Mucosa of descending colon (tissue), 3 donors: ENCODE measurements at places on chromosomes 12 and 14.
A peak's percentile ranks its signal among the peaks of the same experiment; 100 is the strongest.

DNA sequence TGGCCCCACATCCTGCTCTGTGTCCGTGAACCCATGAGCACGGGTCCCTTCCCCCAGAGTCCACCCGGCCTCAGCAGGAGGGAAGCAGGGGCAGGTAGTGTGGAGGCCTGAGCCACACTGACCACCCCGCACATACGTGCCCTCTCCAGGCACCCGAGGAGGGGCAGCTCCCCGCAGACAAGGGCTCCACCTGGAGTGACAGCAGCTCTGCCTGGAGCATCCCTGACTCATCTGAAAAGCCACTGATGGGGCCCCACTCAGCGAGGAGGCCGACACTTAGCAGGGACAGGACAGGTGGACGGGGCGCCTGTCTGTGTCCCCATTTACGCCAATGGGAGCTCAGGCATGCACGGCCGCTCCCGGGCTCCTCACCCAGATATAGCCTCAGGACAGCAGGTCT, 237.6 kb upstream of the SFSWAP start:
- DNase-seq, result no peak

DNA sequence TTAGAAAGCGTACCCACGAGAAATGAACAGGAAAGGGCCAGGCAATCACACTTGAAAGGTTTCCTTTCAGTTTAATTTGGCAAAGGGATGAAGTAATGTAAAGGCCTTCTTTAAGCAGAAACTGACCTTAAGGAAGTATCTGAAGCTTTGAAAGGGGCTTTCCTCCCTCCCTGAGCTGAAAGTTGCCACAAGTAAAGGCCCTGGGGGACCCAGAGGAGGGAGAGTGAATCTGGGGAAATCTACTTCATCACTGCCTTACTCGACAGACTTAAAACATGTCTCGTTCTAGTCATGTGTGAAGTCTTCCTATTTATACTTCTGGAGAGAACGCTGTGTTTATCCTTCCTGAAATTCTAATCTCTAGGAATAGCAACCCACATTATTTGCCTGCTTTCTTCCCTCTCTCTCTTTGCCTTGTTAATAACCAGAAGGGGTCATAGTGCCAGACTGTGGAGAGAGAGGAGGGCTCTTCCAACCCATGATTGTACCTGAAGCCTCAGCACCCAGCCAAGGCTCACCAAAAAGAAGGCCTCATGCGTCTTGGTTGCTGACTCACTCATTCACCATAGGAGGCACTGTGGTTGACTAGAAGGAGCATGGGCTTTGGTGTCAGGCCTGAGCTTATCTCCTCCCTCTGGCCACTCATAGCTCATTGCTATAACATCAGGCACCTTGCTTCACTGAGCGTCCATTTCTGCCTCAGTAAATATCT, 10.2 kb upstream of the GPX2 start:
- no peak for DNase-seq

GRCh38 chr12:101954676-101955075, 77.3 kb downstream of the DRAM1 start:
- DNase-seq, result no peak

DNA sequence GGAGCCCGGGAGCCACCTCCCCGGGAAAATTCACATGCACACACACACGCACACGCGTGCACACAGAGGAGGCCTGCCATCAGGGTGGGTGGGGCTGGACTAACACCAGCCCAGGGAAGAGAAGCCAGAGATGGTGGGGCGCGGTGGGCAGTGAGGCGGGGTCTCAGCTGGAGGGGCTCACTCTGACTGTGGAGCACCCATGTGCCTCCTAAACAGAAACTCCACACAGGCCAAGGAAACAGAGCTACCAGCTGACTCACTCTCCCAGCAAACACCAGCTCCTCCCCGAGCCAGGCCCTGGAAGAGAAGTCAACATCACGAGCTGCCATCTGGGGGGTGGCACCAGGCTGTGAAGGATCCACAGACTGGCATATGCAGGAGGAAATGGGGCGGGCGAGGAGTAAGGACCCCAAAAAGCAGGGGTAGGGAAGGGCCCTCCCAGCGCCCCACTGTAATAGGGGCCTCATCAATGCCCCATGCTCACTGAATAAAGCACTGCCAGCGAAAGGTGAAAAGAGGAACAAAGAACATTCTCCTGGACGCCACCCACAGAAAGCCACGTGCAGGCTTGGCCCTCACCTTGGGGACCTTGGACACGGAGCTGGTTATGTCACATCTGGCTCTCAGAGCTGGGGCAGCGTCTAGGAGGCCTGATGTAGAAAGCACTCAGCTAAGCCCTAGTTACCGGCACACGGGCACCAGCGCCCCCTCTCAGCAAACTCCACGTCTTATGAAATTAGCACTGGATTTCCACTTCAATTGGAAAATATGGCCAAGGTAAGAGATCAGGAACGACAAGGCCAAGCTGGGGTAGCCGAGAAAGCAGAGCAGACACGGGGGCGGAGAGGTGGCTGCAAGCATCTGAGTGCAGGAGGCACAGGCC, 8.4 kb upstream of the INF2 start:
- DNase-seq, result peak; percentile 81

GRCh38 chr14:74973003-74973653, 17.7 kb upstream of the PGF start:
- DNase-seq, result no peak

- DNase-seq, result no peak
Measured at GRCh38 chr12:101027200-101027599, 182.8 kb downstream of the SLC5A8 start.

DNA sequence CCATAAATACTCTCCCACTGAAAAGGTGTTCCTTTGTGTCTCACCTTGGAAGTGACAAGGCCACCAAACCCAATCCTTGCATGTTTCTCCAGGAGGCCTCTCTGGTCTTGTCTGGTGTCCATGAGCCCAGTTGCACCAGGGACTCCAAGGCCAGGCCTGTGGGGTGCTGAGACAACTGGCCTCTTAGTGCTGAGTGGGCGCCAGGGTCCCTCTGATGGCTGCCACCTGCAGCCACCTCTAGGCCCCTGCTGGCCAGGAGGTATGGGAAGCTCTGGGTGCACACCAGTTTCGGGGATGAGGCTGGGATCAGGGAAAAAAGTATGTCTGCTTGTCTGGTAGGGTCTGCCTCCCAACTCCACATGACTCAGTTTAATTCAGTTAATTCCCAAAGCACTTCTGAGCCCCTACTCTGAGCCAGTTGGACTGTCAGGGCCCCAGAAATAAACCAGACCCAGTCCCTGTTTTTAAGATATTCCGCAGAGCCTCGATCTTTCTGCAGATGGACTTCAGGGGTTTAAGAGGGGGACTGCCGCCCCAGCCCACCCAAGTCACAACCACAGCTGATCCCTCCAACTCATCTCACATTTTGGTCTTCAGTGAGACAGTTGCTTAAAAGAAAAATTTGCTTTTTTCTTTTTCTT, 15.0 kb upstream of the FAM181A start:
- DNase-seq, result no peak

- no peak for DNase-seq
Measured at GRCh38 chr14:102761206-102761605, 16.0 kb upstream of the TRAF3 start.

- no peak for DNase-seq
Measured at GRCh38 chr12:128267651-128268378, 845 bp downstream of the TMEM132C start.

GRCh38 chr12:13278249-13278787, 81.8 kb downstream of the EMP1 start:
- DNase-seq, result peak; percentile 63

- no peak for DNase-seq
Measured at GRCh38 chr14:51939755-51940301, 49.5 kb upstream of the RTRAF start.

DNA sequence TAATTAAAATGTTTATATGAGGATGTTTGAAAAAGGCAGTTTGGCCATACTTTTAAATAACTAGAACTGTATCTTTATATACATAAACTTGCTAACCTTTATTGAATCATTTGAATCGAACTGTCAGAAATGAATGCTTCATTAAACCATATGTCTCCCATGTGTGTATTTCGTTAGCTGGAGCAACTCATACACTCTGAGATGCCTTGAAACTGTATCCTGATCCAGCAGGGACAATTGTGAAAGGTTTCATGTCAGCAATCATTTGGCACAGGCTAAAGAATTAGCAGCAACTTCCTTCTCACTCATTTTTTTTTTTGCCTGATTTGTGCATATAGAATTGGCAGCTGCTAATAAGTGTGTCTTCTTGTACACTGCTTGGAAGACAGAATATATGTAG, 109.9 kb downstream of the NAV3 start:
- DNase-seq, result no peak

DNA sequence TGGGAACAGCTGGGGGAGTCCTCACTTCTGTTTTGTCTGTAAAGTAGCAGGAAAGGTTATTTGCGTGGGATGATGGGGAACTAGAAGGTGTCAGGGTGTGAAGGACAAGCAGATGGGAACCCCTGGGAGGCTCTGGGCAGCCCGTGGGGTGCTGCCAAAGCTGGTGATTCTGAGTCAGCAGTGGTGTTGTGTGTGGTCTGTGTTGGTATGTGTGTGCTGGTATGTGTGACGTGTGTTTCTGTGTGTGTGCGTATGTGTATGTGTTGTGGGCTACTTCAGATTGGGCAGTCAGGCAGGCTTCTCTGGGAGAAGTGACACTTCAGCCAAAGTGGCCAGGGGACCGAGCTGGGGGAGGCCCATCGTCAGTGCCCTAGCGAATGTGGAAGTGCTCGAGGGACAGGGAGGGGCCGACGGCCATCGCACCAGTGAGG, 15.3 kb upstream of the BDKRB2 start:
- DNase-seq, result no peak

DNA sequence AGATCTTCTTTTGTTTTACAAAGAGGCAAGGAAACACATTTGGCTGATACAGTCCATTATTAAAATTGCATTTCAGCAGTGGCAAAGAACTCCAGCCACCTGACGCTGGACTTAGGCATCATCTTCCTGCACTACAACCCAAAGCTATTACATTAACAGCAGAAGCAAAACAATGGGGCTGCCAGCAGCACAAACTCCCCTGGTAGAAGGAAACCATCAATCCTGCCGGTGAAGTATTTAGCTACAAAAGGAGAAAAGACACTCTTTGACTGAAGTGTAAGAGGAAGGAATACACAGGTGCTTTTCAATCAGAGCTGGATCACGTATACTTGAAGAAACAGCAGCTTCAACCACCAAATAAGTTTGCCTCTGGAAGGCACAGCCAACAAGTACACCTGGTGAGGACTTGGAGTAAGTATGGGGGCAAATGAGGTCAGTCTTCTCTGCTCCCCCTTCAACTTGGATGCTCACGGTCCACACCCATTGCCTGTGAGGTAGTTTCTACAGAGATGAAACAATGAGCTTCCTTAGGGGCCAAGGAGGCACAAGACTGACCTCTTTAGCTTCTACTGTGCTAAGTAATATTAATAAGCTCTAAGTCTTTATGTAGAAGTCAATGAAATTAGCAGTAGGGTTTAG, 125.9 kb upstream of the FOXN3 start:
- no peak for DNase-seq

DNA sequence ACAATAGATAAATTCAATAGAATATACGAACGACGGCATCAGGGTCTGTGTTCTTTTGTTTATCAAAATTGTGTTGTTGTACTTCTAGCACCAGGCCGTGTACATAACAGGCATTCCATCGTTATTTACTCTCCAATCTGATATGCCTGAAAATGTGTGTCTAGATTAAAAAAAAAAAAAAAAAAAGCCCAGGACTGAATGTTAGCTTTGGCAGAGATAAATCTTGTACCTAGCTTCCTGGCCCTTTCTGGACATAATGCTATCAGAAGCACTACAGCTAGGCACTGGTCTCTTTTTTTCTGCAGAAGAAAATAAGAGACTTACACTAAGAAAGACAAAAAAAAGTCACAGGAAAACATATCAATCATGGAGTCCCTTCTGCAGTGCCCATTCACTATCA, 37.0 kb downstream of the CDKL1 start:
- no peak for DNase-seq

GRCh38 chr14:63492391-63492790, 50.8 kb downstream of the PPP2R5E start:
- DNase-seq, result no peak

- no peak for DNase-seq
Measured at GRCh38 chr14:94139006-94139405, 9.6 kb upstream of the IFI27L2 start.

- no peak for DNase-seq
Measured at GRCh38 chr12:56988207-56988739, 18.1 kb downstream of the ZBTB39 start.

DNA sequence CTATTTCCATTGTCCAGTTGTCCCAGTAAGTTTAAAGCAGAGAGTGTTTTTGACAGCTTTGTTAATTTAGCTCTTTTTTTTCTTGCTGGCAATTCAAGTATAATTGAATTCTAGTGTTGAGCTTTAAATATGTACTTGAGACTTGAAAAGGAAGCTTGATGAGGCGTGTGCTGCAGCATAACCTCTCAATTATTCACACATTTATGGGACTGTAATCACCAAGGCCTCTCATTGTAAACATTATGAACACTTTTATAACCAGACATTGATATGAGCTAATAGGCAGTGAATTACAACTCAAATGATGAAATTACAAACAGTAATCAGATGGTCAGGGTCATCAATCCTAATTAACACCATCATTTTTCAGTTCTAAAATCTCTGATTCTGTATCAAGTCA, 378.0 kb upstream of the DDHD1 start:
- no peak for DNase-seq

DNA sequence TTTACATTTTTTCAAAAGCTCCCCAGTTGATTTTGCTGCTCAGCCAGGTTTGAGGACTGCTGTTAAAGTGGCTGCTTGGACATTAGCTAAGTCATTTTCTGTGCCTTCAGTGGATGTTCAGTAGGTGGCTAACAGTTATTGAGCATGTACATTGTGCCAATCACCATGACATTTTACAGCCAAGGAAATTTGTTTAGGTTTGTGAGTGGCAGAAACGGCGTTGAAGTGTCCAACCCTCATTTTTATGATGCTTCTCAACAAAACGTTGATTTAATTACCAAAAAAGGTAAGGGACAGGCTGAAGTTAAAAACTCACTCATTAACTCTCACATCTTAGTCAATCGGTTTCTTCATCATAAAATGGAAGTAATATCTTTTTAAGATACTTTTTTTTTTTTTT, 37.0 kb upstream of the LRIG3 start:
- no peak for DNase-seq

DNA sequence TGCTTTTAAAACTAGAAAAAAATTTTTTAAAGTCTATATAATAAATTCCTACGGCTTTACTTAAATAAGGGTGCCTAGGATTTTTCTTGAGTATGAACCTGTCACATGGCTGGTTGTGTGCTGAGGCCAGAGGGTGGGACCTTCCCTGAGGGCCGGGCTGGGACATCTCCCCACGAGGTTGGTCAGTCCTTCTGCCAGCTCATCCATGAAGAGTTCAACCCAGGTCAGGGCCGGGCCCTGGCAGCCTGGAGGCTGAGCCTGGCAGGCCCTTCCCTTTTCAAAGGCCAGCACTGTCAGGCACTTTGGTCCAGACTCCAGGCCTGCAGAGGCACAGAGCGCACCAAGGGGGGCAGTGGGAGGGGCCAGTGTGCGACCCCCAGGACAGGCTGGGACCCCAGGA, 31.7 kb downstream of the TNFAIP2 start:
- DNase-seq, result peak; percentile 47

DNA sequence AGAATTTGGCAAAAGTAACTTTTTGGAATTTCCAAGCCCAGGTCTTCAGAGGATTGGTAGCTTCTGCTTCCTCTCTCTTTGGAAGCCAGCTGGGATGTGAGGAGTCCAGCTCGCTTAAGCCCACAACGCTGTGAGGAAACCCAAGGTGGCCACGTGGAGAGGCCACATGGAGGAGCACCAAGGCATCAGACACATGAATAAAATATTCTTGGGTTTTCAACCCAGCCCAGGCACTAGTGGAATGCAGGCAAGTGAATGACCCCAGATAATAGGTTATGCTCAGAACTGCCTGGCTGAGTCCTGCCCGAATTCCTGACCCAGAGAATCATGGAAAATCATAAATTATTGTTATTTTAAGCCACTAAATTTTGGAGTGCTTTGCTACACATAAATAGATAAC, 119.7 kb upstream of the PARP11 start:
- DNase-seq, result no peak
